Endothelial cell (in vitro differentiated cells): ENCODE measurements at places on chromosomes 13 and 19.

DNA sequence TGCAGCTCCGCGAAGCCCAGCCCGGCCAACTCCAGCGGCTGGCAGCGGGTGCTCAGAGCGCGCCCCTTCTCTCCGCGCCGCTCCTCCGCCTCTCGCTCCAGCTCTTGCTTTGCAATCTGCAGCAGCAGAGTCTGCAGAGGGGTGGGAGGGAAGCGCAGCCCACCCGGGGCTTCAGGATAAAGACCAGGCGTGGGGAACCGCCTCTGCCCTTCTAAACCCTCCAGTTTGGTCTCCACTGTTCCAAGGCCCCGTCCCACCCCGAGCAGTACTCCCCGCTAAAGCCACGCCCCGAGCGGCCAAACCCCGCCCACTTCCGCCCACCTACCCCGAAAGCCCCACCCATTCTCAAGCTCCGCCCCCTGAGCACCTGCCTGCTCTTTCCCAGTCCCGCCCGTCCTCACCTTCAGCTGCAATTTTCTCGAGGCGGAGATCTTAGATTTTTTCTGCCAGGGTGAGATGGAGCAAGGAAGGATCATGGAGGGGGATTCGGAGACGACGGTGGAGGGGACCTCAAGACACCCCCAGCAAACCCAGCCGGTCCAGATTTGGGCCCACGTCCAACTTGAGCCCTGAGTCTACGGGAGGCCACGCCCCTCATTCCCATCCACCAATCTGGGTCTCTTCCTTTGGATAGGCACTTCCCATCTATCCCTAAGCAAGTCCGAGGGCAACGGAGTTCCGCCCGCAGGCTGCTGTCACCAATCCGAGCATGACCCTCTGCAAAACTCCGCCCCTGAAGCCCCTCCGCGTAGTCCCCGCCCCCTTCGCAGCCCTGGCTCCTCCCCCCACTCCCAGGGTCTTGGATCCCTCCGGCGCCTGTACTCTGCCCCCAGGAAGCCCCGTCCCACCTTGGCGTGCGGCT, 1.1 kb downstream of the TNNI3 start:
- DNase-seq, result peak; percentile 33

- DNase-seq, result no peak
Observed at GRCh38 chr13:100506600-100507422, 81.8 kb downstream of the GGACT start.

- no peak for DNase-seq
Observed at GRCh38 chr13:106762708-106763107, 194.8 kb upstream of the ARGLU1 start.

GRCh38 chr13:51619614-51620013, 35.4 kb downstream of the WDFY2 start:
- DNase-seq, result no peak

- no peak for DNase-seq
Observed at GRCh38 chr13:88303605-88304004, 632.4 kb downstream of the SLITRK5 start.

- DNase-seq, result no peak
Observed at GRCh38 chr19:10270180-10270615, 722 bp upstream of the ICAM1 start.

- peak; percentile 74 for DNase-seq
Observed at GRCh38 chr19:8615813-8616596, 5.5 kb upstream of the ADAMTS10 start.

DNA sequence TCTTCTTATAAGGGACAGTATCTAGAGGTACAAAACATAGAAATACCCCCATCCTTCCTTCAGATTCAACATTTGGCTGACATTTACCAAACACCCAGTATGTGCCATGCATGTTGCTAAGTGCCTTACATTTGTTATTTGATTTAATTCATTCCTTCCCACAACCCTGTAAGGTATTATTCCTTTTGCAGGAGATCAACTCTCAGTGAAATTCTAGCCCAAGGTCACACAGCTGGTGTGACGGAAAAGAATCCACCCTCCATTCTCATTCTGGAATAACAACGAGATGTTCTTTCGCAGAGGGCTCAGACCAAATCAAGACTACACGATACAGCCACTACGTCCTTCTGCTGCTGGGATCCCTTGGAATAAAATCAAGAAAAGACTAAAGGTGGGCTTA, 67.8 kb downstream of the C13orf42 start:
- DNase-seq, result no peak

DNA sequence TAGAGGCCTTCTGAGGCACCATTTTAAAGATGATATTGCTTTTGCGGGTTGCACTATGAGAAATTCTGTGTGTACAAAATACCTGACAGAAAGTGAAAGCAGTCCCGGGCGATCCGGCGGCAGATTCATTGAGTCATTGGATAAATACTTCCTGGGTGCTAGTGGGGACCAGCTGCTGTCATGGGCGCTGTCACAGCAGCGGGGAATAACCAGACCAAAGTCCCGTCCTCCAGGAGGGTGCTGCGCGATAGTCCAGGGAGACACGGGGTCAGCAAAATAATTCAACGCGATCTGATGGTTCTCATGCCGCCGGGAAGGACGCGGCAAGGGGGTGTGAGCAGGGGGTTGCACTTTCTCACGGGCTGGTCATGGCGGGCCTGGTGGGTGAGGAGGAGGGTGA, 13.5 kb downstream of the ZFR2 start:
- no peak for DNase-seq

DNA sequence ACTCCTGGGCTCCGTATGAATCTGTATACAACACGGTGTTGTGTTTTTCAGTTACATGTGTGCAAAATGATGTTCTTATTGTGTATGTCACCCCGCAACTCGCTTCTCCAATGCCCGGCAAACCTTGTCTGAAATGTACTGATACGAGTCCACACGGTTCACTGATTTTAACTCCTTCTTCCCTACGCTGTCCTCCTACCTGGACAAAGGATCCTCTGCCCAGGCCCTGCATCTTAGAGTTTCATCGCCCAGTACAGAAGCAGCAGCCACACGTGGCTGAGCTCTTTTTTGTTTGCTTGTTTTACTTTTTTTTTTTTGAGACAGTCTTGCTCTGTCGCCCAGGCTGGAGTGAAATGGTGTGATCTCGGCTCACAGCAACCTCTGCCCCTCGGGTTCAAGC, 28.9 kb downstream of the ZFR2 start:
- no peak for DNase-seq

DNA sequence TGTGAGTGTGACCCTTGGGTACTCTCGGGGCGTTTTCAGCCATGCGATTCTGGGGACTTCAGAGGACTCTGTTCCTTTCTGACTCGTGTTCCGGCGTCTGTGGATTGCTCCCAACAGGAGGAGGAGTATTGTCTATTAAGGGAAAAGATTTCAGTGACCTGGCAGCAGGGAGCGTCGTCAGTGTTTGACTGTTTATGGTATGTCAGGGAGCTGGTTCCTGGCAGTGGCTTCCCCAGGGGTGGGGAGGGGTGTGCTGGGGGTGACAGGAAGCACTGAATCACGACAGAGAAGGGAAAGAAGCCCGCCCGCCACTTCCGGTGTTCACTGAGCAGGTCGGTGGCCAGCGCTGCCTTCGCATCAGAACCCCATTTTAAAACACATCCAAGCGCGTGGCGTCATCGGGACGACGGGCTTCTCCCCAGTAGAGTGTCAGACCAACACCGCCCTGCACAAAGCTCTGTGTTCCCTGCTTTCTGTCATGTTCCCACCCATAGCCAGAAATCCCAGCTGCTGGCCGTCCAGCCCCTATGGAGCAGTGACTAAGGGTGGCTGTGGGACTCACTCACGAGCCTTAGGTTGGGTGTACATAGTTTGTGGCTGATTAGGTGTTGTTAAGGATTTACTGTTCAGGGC, 33.8 kb downstream of the COL4A2 start:
- peak; percentile 57 for DNase-seq

GRCh38 chr13:50608370-50608769, 235.1 kb downstream of the DLEU7 start:
- no peak for DNase-seq

- DNase-seq, result no peak
Observed at GRCh38 chr19:32824191-32824751, 45.3 kb downstream of the SLC7A9 start.

DNA sequence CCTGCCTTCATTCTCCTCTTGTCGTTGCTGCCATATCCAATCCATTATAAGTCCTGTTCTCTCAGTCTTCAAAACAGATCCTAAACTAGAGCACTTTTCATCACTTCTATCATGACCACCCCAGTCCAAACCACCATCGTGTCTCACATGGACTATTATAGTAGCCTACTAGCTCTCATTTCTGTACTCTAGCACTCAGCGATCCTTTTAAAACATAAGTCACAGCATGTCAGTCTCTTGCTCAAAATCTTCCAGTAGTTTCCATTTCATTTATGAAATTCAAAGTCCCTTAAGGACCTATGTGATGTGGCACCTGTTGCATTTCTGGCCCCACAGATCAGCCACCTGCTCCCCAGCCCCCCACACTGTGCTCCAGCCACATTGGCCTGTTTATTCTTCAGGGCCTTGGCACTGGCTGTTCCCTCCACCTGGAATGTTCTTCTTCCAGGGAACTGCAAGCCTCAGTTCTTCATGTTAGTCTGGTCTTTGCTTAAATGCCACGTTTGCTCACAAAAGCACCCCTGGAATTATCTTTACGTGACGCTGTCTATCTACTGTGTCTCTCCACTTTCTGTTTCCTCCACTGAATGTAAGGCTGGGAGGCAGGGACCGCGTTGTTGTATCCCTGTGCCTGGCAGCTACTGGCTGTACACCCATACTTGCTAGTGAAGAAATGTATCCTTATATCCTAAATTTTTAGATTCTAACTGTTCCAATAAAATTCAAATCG, 64.3 kb downstream of the MBNL2 start:
- DNase-seq, result no peak

DNA sequence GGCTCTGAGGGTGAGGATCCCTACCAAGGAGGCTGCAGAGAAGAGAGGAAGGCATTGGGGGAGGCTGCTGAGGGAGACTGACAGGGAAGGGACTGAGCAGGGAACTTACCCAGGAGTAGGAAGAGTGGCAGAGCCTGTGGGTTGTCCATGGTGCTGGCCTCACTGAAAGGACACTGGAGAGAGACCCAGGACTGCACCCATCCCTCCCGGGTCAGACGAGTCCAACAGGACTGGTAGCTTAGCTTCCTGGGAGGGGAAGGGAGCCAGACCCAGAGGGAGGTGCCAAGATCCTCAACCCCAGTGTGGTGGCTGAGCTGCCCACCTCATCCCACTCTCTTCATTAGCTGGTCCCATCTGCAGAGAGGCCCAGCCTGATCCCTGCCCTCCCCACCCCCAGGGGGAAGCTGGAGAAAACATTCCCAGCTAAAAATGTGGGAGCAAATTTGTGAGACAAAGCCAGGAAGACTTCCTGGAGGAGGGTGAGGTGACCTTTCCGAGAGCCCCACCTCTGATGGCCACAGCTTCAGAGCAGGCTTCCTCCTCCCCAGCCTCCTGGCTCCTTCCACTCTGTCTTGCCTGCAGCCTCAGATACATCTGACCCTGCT, at the start of gene VSIG10L:
VSIG10L (minus strand) TSS at position 164 of the 605 bp plus-strand sequence; CDS start at position 149, 15 bp downstream.
- DNase-seq, result no peak

- DNase-seq, result no peak
Observed at GRCh38 chr19:42242069-42242511, 312 bp downstream of the GSK3A start.

DNA sequence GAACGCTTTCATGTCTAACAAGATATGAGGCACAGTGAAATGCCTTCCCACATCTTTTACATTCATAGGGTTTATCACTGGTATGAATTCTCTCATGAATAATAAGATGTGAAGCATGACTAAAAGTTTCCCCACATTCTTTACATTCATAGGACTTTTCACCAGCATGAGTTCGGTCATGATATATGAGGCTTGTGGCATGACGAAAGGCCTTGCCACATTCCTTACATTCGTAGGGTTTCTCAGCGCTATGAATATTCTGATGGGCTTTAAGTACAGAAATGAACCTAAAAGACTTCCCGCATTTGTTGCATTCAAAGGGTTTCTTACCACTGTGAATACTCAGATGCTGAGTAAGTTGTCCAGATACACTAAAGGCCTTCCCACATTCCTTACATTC, 21.3 kb downstream of the ZNF607 start:
- DNase-seq, result no peak

DNA sequence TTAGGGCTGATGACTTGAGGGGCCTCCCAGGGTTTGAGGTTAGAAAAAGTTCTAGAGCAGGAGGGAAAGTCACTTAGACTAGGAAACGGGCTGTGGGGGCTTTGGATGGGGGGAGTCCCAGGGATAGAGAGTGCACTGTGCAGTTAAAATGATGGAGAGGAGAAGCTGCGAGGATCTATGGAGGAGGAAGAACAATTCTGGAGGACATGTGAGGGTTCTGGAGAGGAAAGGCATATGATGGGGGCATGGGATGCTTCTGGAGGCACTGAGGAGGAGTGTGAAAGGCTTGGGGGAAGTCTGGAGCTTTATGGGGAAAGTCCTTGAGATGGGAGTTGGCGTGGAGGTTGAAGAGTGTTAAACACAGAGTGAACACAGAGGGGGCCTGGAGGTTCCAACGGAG, 2.2 kb downstream of the KCNC3 start:
- DNase-seq, result no peak

GRCh38 chr19:16204005-16204294, 6.2 kb downstream of the AP1M1 start:
- no peak for DNase-seq

GRCh38 chr13:27968316-27969081, 616 bp downstream of the CDX2 start:
- no peak for DNase-seq

DNA sequence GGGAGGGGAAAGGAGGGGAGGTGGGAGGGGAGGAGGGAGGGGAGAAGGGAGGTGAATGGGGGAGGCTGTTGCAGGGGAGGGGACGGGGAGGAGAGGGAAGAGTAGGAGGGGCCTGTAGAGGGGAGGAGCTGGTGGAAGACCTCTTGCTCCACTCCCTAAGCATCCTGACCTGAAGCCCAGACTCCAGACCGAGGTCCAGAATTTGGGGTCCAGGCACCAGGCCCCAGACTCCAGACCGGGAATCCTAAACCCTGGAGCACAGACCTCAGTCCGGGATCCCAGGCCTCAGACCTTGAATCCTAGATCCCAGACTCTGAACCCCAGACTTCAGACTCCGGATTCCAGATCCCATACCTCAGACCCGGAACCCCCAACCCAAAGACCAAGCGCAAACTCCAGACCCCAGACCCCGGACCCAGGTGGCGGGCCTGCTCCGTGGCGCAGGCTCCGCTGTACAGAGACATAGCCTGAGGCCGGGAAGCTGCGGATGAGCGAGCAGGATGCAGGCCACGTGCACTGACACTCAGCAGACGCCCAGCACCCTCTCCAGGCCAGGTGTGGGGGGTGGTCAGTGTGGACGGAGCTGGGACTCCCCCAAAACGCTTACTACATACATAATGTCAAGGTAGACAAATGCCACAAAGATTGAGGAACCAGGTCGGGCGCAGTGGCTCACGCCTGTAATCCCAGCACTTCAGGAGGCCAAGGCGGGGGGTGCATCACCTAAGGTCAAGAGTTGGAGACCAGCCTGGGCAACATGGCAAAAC, 710 bp upstream of the BTBD2 start:
- DNase-seq, result no peak

GRCh38 chr19:1599460-1599846, 5.8 kb downstream of the UQCR11 start:
- DNase-seq, result no peak
